ENCODE measurements at places on chromosomes 6 and 20. TPM values are rescaled to one million over a fixed set of nuclear protein-coding genes. Genes with fewer than 3 reads are reported as not detected.

Gene PPP1R11
- total RNA-seq, result 46.8 TPM

Gene GABRR1
- not detected for total RNA-seq

Gene FAM184A
- 0.50 TPM for total RNA-seq

Gene MSH5
- total RNA-seq, result 18.4 TPM

Gene CLPSL1
- total RNA-seq, result not detected

Gene VGLL2
- not detected for total RNA-seq

Gene C6orf163
- 3.8 TPM for total RNA-seq

Gene GPR6
- not detected for total RNA-seq

GRCh38 chr20:46573788-46574584 lies 23.5 kb upstream of the OCSTAMP start:
- DNase-seq, result no peak

DNA sequence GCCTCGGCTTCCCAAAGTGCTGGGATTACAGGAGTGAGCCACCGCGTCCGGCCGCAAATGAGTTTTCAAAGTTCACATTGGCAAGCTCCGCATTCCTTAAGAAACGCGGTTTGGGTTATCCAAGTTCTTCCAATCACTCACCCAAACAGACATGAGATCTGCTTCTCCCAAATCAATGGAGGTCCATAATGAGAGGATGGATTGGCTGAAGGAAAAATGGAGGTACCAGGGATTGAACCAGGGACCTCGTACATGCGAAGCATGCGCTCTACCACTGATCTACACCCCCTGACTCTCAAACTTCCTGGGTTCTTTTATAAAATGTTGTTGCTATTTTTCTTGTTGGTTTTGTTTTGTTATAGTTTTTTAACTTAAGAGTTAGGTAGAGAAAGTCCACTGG lies 170.0 kb downstream of the GPX5 start:
- no peak for DNase-seq

DNA sequence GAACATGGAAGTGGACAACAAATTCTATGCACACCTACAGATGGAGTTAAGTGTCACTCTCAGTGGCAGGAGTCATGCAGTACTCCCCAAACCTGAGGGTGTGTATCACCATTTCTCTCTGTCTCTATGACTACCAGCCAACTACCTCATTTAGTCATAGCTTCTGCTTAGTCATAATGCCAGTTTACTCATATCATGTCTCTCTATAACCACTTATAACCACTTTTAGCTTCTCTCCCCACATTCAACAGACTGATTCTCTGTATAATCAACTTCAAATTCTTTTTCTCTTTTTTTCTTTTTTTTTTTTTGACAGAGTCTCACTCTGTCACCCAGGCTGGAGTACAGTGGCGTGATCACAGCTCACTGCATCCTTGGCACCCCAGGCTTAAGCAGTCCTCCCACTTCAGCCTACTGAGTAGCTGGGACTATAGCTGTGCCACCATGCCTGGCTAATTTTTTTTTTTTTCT lies 13.8 kb upstream of the GTF3C6 start:
- no peak for DNase-seq

DNA sequence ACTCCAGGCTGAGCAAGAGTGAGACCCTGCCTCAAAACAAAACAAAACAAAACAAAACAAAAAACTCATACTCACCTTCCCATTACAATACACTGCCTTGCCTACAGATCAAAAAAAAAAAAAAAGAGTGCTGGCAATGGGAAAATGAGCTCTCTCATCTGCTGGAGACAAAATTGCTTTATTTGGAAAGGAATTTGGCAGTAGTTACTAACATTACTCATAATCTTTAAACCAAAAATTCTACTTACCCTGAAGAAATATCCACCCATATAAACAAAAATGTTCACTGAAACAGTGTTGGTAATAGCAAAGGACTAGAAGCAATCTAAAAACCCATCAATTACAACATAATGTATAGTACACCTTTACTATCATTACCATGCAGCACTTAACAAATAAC lies 120.4 kb downstream of the RNGTT start:
- DNase-seq, result no peak

DNA sequence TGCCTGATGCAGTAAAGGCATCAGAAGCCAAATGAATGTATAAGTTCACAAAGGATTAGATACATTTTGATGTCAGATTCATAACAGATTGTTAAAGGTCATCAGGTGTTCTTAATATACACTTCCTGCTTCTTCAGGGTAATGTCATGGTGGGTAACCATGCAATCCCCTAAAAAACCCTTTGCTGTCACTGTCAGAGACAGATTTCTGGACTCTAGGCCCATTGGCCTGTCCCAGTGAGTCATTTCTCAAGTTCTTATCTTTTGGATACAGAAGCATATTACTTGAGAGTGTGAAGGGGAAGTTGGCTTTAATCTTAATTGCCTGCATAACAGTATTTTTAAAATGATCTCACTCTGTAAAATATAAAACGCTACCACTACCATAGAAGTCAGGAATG lies 895.6 kb upstream of the MAP3K7 start:
- no peak for DNase-seq

GRCh38 chr6:31614684-31615578 lies at the start of gene AIF1:
Gene AIF1 (plus strand): TSS chr6:31615234. CDS start chr6:31615330, 96 bp downstream.
- no peak for DNase-seq

DNA sequence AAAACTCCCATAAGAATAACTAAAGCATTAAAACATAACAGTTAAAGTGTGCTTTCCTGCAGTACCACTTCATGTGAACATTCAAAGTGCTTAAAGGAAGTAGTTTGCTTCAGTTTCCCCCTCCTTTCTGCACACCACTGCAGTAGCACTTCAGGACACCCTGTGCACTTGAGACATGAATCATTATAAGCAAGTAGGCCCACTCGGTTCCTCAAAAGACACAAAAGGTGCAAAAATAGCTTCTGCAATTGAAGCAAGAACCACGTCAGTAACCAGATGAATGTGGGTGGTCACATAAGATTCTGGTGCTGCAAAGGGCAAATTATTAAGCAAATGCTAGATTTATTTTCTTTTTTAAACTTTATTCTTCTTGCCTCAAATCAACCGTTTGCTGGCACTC lies 160.6 kb downstream of the HIVEP2 start:
- no peak for DNase-seq

DNA sequence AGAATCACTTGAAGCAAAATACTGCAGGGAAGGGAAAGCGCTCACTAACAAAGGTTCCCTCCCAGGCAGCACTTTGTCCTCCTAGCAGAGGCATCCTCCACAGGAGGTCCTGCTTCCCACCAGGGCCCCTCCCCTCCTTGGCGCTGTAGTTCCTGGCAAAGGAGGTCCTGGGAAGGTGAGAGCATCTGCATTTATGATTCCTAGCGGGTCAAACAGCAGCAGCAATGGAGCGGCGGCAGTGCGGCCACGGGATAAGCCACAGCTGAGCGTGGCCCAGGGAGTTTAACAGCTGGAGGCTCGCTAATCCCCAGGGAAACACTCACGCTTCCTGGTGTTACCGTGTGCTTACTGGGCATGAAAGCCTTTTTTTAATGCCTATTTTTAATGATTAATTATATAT lies 185.8 kb downstream of the TTLL2 start:
- DNase-seq, result no peak

DNA sequence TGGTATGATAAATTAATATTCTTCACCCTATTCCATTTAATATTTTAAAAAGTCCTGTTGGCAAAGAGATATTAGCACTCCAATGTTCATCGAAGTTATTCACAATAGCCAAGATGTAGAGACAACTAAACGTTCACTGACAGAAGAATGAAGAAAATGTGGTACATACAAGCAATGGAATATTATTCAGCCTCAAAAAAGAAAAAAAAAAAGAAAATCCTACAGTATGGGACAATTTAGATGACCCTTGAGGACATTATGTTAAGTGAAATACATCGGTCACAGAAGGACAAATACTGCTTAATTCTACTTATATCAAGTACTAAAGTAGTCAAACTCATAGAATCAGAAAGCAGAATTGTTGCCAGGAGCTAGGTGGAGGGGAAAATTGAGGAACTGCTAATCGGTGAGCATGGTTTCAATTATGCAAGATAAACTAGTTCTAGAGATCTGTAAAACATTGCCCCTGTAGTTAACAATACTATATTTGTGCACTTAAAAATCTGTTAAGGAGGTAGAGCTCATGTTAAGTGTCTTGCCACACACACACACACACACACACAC lies 4.7 kb downstream of the GCLC start:
- no peak for DNase-seq

DNA sequence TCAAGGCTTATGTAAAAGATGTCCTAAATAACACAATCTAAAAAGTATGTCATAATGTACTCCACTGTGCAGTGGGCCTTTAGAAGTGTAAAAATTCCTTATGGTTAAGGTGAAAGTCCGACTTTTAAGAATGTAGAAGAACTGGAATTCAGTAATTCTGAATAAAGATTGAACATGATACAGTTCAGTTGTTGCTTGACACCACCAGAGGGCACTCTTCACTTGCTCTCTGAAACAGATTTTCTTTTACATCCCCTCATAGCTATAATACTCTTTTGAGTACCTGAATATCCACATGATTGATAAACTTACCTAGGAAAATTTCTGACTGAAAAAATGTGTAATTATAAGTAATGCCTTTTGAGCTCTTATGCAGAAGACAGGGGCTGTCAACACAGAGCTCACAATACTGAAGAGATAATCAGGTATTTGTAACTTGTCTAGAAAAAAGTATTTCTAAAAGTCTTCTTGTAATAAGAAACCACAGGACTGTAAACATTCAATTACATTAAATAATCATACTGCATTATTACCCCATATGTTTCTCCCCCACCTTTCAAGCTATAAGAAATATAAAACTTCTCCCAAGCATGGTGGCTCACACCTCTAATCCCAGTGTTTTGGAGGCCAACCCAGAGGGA lies 92.1 kb downstream of the POPDC3 start:
- DNase-seq, result no peak

DNA sequence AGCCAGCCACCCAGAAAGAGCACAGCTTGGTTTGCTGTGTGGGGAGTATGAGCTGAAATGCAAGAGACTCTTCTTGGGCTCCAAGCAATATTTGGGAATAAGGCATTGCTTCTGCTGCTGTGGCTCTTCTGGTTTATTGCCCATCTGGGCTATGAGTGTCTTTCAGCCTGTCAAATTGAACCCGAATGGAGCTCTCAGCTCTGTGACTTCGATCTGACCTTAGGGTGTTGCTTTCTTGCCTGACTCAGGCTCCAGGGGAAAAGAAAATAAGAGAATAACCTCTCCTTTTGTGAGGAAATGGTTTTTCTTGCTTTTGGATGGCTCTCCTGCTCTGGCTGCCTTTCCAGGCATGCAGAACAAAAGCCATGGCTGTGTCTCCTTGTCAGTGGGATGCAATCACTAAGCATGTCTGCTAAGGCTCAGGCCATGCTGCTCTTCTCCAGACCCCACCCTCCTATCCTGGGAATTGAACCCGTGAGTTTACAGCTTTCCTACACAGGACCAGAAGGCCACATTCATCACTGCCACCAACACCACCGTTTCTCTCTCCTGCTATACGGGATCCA lies 169.4 kb upstream of the JAG1 start:
- no peak for DNase-seq
